ENCODE measurements at places on chromosomes 7 and 10. TPM values are rescaled to one million over a fixed set of nuclear protein-coding genes. Genes with fewer than 3 reads are reported as not detected.

The CPA2 gene
- total RNA-seq = 27.6 TPM

The LLCFC1 gene
- not detected for total RNA-seq

The LRRN3 gene
- total RNA-seq = 0.68 TPM

The GDF2 gene
- total RNA-seq = not detected

The CLRN3 gene
- total RNA-seq = 1.1 TPM

The UPK3BL2 gene
- 9.3 TPM for total RNA-seq

The VKORC1L1 gene
- total RNA-seq = 35.5 TPM

The SUN3 gene
- total RNA-seq = not detected

- no peak for DNase-seq
These were observed 17.2 kb upstream of the EIF5AL1 start for GRCh38 chr10:79494871-79495705.

- DNase-seq = no peak
These were observed 28.6 kb upstream of the RASGEF1A start for GRCh38 chr10:43295436-43295835.

GRCh38 chr7:36036590-36036989 is 116.5 kb upstream of the EEPD1 start:
- no peak for DNase-seq

DNA sequence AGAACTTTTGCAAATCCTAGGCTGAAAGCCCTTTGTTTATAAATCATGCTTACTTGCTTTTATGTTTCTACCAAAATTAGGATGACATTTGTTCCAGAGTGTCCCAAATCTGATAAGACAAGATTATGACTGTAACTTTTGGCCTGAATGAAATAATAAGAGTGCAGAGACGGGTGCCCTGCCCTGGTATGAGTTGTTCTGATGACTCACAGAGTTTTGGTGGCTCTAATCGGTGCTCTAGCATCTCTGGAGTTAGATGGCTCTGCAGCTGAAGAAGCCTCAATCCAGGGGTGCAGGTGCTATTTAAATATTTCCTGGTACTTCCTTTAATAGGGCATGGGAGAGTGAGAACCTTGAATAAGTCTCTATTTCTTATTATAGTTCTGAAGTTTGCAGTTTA is 102.2 kb upstream of the ELMO1 start:
- DNase-seq = no peak

- DNase-seq = no peak
These were observed 31.0 kb downstream of the CUX1 start for GRCh38 chr7:101848208-101848951.

- no peak for DNase-seq
These were observed 28.8 kb downstream of the PTPN12 start for GRCh38 chr7:77565917-77566316.

- no peak for DNase-seq
These were observed 28.9 kb upstream of the STK17A start for GRCh38 chr7:43553999-43554398.

- peak; percentile 31 for DNase-seq
These were observed 5.6 kb downstream of the LRRC72 start for GRCh38 chr7:16532272-16532671.

- DNase-seq = no peak
These were observed 8.0 kb upstream of the PPIF start for GRCh38 chr10:79339266-79339665.

- DNase-seq = no peak
These were observed 66.0 kb upstream of the VIPR2 start for GRCh38 chr7:159210581-159211235.

- DNase-seq = no peak
These were observed 147.2 kb upstream of the PFKP start for GRCh38 chr10:2920168-2920567.

DNA sequence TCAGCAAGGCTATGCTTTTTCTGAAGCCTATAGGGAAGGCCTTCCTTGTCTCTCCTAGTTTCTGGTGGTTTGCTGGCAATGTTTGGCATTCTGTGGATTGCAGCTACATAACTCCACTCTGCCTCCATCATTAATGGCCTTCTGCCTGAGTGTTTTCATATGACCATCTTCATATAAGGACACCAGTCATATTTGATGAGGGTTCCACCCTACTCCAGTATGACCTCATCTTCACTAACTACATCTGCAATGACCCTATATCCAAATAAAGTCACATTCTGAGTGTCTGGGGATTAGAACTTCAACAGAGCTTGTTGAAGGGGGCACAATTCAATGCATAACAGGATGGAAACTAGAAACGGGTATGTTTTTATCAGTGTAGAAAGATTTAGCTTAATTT is 22.1 kb downstream of the CAV1 start:
- DNase-seq = no peak

DNA sequence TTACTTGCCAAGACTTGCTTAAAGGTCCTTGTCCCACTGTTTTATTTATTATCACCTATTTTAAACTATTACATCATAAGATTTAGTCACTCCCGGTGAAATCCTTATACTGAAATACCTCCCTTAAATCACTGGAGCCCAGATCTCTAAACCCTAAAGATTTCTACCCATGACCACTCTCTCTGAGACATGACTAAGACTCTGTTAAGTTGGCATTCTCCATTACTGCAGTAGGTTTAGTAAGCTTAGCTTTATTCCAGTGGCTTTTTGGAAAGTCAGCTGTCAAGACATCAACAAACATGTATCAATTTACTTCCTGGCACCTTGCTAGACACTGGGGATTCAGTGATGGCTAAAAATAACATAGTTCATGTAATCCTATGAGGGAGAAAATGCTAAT is 874.2 kb downstream of the KCNMA1 start:
- DNase-seq = no peak

GRCh38 chr7:94190599-94191061 is 186.5 kb upstream of the BET1 start:
- DNase-seq = no peak

GRCh38 chr7:151637781-151638261 is 118.1 kb upstream of the RHEB start:
- no peak for DNase-seq

DNA sequence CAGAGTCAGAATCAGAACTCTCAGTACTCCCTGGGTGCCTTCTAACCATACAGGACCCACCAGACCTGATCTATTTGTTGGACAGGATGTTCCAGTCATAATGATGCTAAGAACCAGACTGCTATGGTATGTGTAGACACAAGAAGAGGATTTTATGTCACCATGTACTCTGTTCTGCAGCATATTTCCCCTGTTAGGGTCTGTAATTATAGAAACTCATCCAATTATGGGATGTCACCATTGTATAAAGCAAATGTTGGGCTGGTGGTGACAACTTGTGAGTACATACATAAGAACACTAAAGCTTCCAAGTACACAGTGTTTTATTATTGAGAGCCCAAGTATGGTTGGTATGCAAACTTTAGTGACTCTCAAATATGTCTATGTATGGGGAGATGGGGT is 67.1 kb upstream of the AGBL3 start:
- no peak for DNase-seq

DNA sequence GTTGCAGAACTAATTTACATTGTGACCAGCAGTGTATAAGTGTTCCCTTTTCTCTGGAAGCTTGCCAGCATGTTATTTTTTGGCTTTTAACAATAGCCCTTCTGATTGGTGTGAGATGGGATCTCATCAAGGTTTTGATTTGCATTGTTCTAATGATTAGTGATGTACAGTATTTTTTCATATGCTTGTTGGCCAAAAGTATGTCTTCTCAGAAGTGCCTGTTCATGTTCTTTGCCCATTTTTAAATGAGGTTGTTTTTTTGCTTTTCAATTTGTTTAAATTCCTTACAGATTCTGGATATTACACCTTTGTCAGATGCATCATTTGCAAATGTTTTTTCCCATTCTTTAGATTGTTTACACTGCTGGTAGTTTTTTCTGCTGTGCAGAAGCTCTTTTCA is 627.0 kb upstream of the CNTNAP2 start:
- no peak for DNase-seq

Measured in Caco-2 (cell line).